ENCODE measurements at places on chromosomes 5 and 9. TPM values are rescaled to one million over a fixed set of nuclear protein-coding genes. Genes with fewer than 3 reads are reported as not detected.

The KIF20A gene
- 43.9 TPM for total RNA-seq

The FBP2 gene
- not detected for total RNA-seq

DNA sequence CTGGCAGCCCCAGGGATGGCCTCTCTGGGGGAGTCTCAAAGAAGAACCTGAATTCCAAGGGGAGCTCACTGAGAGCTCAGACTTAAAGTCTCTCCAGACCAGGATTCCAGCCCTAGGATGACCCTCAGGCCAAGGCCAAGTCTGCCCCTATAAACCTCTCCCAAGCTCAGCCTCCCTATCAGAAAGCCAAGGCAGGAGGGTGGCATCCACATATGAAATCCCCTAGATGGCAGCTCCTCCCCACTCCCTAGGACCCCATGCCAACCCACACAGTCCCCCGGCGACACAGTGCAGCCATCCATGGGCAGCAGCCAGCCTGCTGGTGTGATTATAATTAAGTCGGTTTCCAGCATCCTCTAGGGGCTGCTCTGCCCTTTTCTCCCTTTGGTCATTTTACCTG is 269.9 kb downstream of the CDK5RAP2 start:
- no peak for DNase-seq

DNA sequence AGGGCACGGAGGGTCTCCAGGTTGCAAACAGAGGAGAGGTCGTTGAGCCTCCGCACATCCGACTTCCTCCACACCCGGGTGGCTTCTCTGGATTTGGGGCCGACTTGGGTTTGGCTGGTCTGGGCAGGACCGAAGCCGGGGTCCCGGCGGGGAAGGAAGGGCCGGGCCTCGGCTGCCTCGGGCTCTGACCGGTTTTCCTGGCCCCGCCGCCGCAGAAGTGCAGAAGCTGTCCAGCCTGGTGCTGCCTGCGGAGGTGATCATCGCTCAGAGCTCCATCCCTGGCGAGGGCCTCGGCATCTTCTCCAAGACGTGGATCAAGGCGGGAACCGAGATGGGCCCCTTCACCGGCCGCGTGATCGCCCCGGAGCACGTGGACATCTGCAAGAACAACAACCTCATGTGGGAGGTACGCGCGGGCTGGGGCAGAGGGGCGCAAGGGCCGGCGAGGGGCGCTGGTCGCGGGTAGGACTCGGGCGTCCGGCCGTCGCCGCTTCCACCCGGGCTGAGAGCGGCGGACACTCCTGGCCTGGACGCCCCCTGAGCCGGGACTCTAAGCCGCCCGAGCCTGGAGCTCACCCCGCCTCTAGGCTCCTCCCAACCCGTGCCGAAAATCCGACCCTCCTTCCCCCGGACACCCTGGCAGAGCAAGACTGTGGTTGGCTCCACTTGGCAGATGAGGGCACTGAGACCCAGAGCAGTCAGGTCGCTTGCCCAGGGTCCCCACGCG is 2.2 kb downstream of the PRDM12 start:
- no peak for DNase-seq
